ENCODE measurements at places on chromosomes 11 and 22. TPM values are rescaled to one million over a fixed set of nuclear protein-coding genes. Genes with fewer than 3 reads are reported as not detected.

- no peak for DNase-seq
Measured at GRCh38 chr22:21074102-21074715, 28.5 kb downstream of the LRRC74B start.

GRCh38 chr11:134664447-134665187, 252.6 kb upstream of the B3GAT1 start:
- DNase-seq = no peak

DNA sequence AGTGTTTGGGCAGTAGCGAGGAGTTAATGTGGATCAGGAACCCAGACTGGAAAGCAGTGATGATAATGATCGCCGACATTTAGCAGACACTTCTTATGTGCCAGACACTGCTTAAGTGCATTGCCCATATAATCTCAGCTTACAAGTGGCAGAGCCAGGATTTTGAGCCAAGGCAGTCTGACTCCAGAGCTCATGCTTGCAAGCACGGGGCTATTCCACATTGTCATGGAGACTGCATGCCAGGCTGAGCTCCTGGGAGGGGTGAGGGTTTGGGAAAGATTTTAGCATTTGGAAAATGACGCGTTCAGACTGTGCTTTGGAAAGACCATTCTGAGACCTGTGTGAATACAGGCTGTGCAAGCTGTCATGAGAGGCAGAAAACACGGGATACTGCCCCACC, 302.7 kb downstream of the DDX10 start:
- DNase-seq = peak; percentile 40

- no peak for DNase-seq
Measured at GRCh38 chr22:25645266-25645665, 80.8 kb downstream of the GRK3 start.

DNA sequence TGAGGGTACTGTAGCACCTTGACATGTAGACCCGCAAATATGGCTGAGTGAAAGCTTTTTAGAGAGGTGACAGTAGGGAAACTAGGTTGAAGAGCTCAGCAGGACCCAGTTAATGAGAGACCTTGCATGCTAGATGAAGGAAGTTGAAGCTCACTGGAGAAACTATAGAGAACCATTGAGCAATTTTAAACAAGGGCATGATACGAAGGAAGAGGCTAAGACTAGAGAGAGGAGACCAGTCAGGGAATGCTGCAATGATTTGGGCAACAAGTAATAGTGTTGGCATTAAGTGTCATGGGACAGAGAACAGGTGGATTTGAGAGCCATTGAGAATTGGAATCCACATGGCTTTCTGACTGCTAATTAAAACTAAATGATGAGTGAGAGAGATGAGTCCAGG, 4.1 kb downstream of the OLFML1 start:
- DNase-seq = no peak

GRCh38 chr22:32343941-32344340, 13.7 kb upstream of the RFPL3 start:
- no peak for DNase-seq

DNA sequence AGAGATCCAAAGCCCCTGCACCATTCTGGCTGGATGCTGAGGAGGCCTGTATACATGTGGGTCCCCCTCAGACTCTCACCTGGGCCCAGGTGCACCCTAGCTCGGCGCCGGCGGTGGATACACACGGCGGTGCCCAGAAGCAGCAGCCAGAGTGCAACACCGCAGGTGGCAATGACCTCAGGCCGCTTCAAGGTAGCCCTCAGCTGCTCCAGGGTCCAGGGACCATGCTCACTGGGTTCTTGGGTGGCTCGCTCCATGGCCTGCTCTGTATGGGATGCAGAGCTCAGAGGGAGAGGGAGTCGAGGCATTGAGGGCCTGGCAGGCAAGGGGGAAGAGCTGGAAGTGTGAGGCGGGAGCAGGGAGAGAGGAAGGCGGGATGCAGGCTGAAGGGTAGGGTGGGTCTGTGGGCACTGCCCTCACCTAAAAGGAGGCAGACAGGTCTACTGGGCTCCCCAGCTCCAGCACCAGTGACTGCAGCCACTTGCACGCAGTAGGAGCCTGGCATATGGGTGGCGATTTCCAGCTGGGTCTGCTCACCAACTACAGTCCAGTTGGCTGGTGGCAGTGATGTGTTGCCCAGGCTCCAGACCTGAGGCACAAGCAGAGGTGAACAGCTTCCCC, 3.8 kb downstream of the ROBO4 start:
- no peak for DNase-seq

DNA sequence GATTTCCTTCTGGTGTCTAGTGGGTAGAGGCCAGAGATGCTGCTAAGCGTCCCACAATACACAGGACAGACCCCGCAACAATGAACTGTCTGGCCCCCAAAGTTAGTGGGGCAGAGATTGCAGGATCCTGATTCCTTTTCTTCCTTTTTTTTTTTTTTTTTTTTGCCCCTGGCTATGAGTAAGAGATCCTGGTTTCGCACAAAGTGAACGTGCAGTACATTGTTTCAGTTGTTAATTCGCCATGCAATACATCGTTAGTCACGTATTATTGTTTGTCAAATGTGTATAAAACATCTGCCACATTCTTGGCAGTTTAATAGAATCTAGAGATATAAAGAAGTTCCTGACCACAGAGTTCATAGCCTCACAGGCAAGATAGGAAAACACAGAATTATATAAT, 20.2 kb downstream of the ST3GAL4 start:
- no peak for DNase-seq

DNA sequence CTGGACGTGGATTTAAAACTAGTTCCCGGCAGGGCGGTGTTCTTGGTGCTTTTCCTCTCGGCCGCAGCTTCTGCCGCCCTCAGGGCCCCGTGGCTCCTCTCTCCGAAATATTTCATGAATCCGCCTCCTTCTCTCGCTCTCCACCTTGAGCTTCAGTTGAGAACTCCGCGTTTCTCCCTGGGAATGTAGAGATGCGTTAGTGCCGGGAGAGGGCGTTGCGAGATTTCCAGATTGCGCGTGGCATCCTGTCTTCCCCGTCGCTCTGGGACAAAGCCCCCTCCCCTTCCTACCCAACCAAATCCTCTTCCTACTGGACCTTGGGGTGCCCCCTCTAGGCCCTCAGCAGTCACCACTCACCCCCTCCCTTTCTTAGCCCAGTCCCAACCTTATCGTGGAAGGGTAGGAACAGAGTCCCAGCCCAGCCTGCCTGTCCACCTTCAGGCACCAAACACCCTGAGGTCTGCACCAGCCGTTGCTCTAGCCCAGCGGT, 15.5 kb upstream of the RAC2 start:
- no peak for DNase-seq

- no peak for DNase-seq
Measured at GRCh38 chr11:35794850-35795249, 132.3 kb downstream of the TRIM44 start.

- peak; percentile 60 for DNase-seq
Measured at GRCh38 chr11:66970807-66971442, 4.2 kb upstream of the C11orf86 start.

GRCh38 chr11:128451652-128452470, 135.5 kb downstream of the ETS1 start:
- DNase-seq = peak; percentile 90

DNA sequence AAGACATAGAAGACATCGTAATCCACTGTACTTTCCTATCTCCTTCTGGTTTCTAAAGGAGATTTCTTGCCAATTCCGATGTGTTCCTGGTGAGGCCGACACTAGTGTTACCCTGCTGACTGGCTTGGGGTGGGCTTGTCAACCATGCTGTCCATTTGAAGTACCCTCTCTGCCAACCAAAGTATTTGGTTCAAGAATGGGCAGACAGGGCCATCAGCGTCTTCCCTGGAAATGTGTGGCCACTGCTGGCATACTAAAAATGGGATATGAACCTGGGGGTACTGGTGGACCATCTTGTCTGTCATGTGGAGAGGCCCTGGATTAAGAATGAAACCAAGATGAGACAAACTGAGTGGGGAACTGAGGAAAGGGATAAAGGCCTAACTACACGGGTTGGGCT, 1.8 kb upstream of the VSTM5 start:
- no peak for DNase-seq

- no peak for DNase-seq
Measured at GRCh38 chr11:8608652-8609051, 14.6 kb upstream of the STK33 start.

- no peak for DNase-seq
Measured at GRCh38 chr11:33772300-33772699, 2.0 kb downstream of the FBXO3 start.

DNA sequence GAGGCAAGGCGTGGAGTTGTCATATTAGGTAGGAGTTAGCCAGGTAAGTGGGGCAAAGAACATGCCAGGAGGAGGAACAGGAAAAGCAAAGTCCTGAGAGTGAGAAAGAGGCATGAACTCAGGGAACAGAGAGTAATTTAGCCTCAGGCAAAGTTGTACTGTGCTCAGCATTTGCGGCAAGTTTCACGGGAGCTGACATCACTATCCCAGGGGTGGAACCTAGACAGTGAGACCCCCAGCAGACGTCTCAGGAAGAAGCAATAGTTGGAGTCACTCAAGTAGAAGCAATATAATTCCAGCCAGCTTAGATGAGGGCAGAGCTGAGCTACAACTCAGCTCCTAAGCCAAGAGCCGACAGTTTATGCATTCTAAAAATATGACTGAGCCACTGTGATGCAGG, 426.0 kb upstream of the ISX start:
- DNase-seq = no peak

DNA sequence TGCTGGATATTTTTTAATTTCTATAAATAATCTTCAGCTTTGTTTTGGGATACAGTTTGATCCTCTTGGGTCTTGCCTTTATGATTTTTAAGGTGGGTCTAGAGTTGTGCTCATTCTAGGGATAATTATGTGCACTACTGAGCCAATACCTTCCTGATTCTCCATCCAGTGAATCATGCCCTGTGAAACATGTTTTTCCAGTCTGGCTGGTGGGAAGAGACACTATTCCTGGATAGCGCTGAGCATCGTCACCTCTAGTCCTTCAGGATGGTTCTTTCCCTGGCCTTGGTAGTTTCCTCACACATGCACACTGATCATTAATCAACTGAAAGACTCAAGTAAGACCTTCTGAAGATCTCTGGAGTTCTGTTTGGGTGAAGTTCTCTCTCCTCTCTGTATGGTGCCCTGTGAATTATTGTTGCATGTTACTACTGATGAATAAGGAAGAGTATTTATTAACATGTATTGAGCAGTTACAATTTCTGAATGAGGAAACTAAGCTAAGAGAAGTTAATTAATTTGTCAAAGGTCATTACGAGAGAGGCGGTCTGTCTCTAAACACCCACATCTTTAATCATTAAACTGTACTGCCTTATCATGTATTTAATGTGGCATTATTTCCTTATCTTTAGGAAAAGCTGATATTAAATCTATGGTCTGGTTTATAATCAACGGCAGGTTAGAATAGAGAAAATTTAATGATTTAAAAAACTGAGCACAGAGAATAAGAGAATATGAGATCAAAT, 39.1 kb upstream of the LIPT2 start:
- no peak for DNase-seq

- DNase-seq = no peak
Measured at GRCh38 chr11:26199331-26200095, 132.4 kb upstream of the ANO3 start.

GRCh38 chr11:61727401-61727811, 25.0 kb upstream of the MYRF start:
- DNase-seq = no peak

- DNase-seq = no peak
Measured at GRCh38 chr11:22130462-22131053, 62.3 kb upstream of the ANO5 start.

DNA sequence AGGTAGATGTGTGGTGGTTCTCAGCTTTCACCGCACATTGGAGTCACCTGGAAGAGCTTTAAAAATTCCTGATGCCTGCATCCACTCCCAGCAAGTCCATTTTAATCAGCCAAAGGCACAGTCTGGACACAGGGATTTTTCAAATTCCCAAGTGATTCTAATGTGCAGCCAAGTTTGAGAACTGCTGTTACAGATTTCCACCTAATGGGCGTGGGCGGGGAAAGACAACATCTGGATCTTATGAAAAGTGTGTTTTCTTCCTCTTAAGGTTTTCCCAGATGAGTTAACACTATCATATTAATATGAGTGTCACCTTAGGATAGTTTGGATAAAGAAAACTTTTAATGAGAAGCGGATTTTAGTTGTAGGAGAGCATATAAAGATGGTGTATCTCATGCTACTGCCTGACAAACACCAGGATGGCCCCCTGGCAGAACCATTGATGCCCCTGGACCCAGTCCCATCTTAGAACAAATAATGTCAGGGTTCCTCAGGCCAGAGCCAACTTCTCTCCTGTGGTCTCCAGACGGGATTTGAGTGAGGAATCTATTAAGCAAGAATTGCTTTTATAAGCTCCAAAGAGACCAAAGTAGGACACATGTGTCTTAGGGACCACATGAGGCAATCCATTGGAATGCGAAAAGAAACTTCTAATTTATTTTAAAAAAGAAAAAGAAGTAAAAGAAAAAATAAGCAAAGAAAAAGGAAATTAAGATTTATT, 31.9 kb downstream of the POU2AF1 start:
- no peak for DNase-seq

APOL1 gene
- total RNA-seq = 40.7 TPM

OR51E2 gene
- total RNA-seq = 0.31 TPM

SEPTIN3 gene
- 0.24 TPM for total RNA-seq

MS4A12 gene
- not detected for total RNA-seq

GRIK4 gene
- total RNA-seq = 0.35 TPM

EI24 gene
- total RNA-seq = 63.7 TPM

TBC1D10A gene
- 11.9 TPM for total RNA-seq

FAM83F gene
- 2.4 TPM for total RNA-seq

TSGA10IP gene
- total RNA-seq = not detected

CRKL gene
- 50.2 TPM for total RNA-seq

TRIM6 gene
- 1.2 TPM for total RNA-seq

MTCH2 gene
- 82.8 TPM for total RNA-seq

BEST1 gene
- 3.4 TPM for total RNA-seq

POU2AF2 gene
- total RNA-seq = not detected

MOGAT2 gene
- 0.26 TPM for total RNA-seq

GAS2 gene
- 7.3 TPM for total RNA-seq

OR8G5 gene
- not detected for total RNA-seq

Measured in left cardiac atrium (tissue), 4 donors.